ENCODE measurements at places on chromosomes 4 and X.

GRCh38 chr4:145735827-145736226 is 55.9 kb downstream of the C4orf51 start:
- DNase-seq = no peak

DNA sequence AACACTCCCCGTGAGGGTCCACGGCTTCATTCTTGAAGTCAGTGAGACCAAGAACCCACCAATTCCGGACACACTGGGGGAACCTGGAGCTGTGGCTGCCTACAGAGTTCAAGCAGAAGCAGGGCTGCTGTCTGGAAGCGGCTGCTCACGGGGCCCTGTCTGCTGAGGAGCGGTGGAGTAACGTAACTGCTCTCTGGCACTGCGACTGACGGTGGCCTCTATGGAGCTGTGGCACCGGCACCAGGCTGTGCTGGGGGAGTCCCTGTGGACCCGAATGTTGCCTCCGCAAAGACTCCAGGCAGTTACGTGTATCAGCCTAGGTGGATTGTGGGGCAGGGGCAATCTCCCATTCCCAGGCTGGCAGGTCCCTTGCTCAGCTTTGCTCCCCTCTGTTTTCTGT is 703.3 kb upstream of the FRG1 start:
- no peak for DNase-seq

GRCh38 chr4:174828845-174829701 is at the start of gene GLRA3:
Gene GLRA3 (minus strand): TSS chr4:174829247. CDS start chr4:174828811, 436 bp downstream.
- DNase-seq = no peak

DNA sequence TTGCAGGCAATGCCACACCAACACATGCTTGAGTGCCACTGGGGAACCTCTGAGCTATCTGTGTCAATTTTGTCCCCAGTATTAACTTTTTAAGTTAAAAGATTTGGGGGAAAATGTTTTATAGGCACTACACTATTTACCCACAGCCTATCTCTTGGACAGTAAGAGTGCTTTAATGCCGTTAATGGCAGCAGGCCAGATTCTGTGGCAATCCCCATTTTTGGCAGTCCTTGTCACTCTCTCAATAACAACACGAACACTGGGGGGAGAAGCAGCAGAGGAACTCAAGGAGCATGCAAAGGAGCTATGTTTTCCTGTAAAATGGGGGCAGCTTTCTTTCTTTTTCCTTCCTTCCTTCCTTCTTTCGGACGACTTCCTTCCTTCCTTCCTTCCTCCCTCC is 168.6 kb downstream of the NSUN7 start:
- no peak for DNase-seq

DNA sequence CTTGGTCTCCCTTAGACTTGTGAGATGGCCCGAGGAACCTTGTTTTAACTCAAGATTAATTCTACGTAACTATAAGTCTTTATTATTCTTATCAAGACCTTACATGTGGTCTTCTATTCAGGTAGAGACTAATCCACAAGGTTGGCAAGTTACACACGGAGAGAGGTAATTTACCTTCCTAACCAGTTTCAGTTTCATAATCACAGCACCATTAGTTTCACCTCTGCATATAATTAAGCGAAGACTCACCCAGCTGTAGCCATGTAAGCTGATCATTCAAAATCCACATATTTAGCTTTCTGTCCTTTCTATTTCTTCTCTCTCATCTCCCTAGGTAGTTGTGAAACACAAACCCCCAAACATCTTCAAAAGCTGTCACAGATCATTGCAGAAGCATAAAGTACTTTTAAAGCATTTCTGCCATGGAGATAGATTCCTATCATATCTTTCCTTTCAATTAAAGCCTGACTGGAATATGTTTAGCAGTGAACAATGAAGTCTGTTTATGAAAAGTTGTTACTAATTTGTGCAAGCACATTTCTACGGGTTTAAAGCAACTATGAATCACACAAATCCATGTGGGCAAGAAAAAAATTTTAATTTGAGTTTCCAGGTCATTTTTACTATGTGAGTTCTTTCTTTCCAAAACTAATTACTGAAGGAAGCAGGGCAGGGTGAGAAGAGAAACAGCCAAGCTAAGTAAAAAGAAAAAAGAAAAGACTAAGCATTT is 78.5 kb downstream of the BTC start:
- no peak for DNase-seq

- DNase-seq = no peak
Observed at GRCh38 chrX:109660435-109661143, 35.6 kb upstream of the KCNE5 start.

DNA sequence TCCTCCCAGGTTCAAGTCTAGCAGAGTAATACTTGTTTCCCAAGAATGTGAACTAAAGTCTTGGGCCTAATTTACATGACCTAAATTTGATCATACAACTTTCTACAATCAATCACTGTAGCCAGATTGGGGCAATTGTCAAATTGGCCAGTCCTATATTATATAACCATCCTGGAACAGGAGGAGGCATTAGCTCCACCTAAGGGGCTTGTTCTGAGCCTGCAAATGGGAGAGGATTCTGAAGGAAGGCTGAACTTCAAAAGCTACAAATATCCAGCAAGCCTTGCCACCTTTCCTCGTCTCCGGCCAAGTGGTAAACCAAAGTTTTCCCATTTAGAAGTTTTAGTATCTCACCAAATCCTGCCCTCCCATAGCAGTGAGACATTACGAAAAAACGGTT is 1289.6 kb upstream of the TENM3 start:
- no peak for DNase-seq

GRCh38 chrX:19615361-19615910 is 100.1 kb upstream of the MAP3K15 start:
- DNase-seq = no peak

All from effector CD4-positive, alpha-beta T cell (primary cell).